BJ (cell line): ENCODE measurements at places on chromosomes 5 and 9. TPM values are rescaled to one million over a fixed set of nuclear protein-coding genes. Genes with fewer than 3 reads are reported as not detected.

Gene TYRP1
- 0.10 and 0.13 TPM in 2 replicates for polyA plus RNA-seq

Gene KIF20A
- polyA plus RNA-seq = 49.2 and 54.5 TPM in 2 replicates

- DNase-seq = peak; percentile 27
These were observed 201.2 kb upstream of the GAS1 start for GRCh38 chr9:87148331-87149104.

Gene GALNT12
- 4.2 and 4.8 TPM in 2 replicates for polyA plus RNA-seq

- DNase-seq = no peak
These were observed 13.4 kb downstream of the ELAVL2 start for GRCh38 chr9:23812673-23813072.

Gene PTPRD
- 0.39 and 0.48 TPM in 2 replicates for polyA plus RNA-seq

Gene PITX1
- 9.1 and 14.3 TPM in 2 replicates for polyA plus RNA-seq

Gene GKAP1
- polyA plus RNA-seq = 0.47 and 1.5 TPM in 2 replicates

DNA sequence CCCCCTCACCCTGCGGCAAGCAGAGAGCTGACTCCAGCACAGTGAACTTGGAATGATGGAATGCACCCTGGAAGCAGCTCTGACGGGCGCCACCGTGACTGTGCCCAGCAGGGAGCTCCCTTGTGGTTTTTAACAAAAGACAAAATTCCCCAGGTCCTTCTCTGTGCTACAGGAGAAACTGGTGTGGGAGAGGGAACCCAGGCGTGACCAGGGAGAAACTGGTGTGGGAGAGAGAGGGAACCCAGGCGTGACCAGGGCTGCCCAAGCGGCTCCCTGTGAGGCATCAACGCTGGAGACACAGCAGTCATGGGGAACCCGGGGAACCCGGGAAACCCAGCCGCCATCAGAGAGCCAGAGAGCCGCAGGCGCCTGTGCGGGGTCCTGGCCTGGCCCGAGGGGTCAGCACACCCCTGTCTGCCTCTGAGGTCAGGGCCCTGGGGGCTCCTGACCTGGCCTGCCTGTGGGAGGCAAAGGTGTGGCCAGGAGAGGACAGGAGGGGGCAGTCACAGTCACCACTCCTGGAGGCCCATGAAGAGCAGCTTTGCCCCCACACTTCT is 3.1 kb upstream of the AHRR start:
- DNase-seq = no peak

Gene UBAP2
- 11.6 and 18.9 TPM in 2 replicates for polyA plus RNA-seq

DNA sequence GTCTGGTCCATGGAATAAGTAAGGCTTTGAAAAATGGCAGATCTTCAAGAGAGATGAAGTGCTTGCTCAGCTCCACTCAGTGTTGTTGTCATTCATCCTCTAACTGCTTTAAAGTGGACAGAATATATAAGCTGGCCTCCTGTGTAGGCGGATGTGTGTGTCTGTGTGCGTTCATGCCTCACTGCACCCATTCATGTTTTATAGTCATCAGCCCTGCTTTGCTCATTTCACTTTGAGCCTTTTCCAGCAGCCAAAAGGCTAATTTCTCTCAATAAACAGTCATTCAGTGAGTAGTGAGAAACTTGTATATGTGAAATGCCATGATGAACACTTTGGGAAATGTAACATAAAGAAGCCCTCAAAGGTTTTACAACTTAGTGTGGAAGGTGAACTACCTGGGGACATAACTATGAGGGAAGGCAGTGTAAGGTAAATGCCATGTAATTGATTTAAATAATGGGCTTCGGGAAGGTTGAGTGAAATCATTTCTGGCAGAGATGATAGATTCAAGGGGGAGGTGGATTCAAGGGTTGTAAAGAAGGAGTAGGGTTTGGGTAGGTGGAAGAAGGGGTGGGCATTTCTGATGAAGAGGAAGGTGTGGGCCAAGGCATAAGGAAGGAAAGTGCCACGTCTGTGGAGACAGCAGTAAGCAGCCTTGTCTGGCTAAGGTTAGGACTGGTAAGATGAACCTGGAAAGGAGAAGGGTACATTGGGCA is 15.7 kb downstream of the TTC23L start:
- no peak for DNase-seq

GRCh38 chr5:7845557-7845956 is 5.4 kb downstream of the CFAP90 start:
- no peak for DNase-seq

DNA sequence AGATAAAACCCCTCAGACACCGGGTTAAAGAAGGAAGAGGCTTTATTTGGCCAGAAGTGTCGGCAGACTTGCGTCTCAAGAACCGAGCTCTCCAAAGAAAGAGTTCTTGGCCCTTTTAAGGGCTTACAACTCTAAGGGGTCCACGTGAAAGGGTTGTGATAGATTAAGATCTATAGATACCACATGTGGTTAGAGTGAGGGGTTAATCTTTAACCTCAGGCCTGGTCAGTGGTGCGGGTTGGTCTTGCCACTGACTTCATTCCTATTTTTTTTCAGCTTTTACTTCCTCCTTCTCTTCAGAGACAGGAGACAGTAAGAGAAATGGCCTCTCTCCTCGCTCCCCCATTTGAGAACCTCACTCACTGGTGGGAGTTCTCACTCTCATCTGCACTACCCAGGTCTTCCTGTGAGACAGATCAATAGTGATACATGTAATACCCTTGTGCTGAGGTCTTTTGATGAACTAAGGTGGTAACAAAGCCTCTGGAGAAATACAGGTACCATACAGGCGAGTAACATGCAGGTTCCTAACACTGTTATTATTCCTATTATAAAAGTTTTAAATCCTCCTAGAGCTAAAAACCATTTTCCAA is 52.4 kb upstream of the COX7C start:
- DNase-seq = no peak

Gene GMCL2
- polyA plus RNA-seq = not detected in 2 replicates

Gene TAF9
- polyA plus RNA-seq = 76.4 and 140 TPM in 2 replicates

GRCh38 chr9:128921881-128922763 is 1.3 kb downstream of the PHYHD1 start:
- DNase-seq = no peak

- no peak for DNase-seq
These were observed 320 bp downstream of the PCDHB1 start for GRCh38 chr5:141051521-141051866.

DNA sequence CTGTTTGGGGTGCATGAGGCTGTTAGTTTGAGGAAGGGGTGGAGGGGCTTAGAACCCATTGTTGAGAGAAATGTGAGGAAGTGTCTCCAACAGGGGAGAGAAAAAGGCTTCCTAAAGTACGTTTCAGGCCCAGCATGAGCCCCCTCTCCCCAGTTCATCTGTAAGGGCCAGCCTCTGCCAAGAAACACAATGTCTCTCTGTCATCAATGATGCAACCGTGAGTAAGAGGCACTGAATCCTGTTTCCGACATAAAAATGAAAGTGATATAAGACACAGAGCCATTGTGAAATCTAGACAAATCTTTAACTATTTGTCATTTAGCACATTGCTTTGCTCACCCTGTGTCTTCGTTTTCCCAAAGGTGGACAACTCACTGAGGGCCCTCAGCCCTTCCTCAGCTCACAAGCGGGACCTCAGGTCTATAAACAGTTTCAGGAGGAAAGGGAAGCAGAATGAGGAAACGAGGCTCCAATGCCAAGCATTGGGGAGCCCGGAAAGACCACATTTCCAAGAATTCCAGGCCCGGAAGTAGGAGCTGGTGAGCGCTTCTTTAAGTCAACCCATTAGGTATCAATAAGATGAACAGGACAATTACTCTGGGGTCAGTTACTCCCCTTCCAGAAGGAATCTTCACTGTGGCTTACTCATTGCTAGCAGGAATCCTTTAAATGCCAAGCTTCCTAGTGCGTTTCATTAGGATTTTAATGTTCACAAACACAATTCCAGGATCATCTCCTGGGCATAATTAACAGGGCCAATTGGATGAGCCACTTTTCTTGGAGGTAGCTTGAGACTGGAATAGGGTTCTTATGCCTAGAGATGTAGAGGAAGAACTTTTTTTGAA is 59.0 kb upstream of the KLF4 start:
- peak; percentile 78 for DNase-seq

- no peak for DNase-seq
These were observed 384.5 kb upstream of the CDH6 start for GRCh38 chr5:30808996-30809395.
